A549 treated with ZK216348 at 1 μM for 4 hours (cell line): ENCODE measurements at places on chromosomes 1 and 21. TPM values are rescaled to one million over a fixed set of nuclear protein-coding genes. Genes with fewer than 3 reads are reported as not detected.

POFUT2 gene
- 13.3 to 25.2 TPM (median 22.0 TPM) in 5 replicates for total RNA-seq

SLFNL1 gene
- not detected in 5 replicates for total RNA-seq

LCE2B gene
- not detected in 5 replicates for total RNA-seq

NBPF20 gene
- 3.0 to 4.4 TPM (median 3.2 TPM) in 5 replicates for total RNA-seq

CFAP74 gene
- total RNA-seq = 0.02 to 0.07 TPM in 2 of 5 replicates, not detected in the others

HSPA6 gene
- total RNA-seq = 1.1 to 10.4 TPM (median 2.8 TPM) in 5 replicates

DNASE2B gene
- total RNA-seq = not detected in 5 replicates

C2CD2 gene
- 6.2 to 8.2 TPM (median 7.2 TPM) in 5 replicates for total RNA-seq

GJB3 gene
- total RNA-seq = 7.4 to 11.8 TPM (median 9.4 TPM) in 5 replicates
